LNCaP clone FGC (cell line): ENCODE measurements at places on chromosomes 1 and 21.

GRCh38 chr1:53754484-53755312, 15.7 kb upstream of the GLIS1 start:
- no peak for DNase-seq

DNA sequence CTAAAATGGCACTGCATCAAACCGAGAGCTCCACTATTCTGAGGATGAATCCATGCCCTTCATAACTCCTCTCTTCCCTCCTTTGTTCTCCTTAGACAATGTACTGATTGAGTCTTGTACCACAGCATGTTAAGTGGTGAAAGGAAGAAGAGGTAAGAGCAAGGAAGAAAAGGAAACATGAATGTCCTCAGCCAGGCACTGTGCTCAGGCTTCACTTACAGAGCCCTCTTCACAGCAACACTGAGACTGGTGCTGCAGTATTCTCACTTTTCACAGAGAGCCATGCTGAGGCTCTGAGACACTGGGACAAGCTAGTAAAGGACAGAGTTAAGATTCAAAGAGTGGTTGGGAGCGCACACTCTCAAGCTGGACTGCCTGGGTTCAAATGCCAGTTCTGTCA, 143.5 kb downstream of the AKT3 start:
- DNase-seq = no peak

DNA sequence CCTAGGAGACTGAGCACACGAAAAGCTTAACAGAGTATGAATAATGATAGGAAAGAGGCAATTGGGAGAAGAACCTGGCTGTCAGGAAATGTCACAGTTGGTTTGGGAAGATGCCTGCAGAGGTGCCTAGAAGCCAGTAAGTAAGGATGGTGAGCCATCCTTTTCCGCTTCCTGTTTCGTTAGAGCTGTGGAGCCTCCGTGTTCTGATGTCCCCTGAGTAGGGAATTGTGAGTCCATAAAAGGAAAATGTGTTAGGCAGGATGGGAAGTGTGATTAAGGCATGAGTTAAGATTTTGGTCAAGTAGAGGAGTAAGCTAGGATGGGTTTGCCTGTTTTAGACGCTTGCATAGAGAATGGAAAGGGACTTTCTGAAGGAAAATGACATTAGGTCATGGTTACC, 9.0 kb downstream of the CLIC4 start:
- no peak for DNase-seq

DNA sequence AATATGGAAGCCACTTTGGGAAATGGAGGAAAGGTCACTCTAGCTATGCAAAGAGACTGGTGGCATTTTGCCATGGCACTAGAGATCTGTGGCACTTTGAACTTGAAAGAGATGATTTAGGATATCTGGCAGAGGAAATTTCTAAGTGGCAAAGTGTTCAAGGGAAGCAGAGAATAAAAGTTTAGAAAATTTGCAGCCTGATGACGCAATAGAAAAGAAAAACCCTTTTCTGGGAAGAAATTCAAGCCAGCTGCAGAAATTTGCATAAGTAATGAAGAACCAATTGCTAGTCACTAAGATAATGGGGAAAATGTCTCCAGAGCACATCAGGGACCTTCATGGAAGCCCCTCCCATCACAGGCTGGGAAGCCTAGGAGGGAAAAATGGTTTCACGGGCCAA, 191.1 kb upstream of the B3GALT2 start:
- DNase-seq = no peak

DNA sequence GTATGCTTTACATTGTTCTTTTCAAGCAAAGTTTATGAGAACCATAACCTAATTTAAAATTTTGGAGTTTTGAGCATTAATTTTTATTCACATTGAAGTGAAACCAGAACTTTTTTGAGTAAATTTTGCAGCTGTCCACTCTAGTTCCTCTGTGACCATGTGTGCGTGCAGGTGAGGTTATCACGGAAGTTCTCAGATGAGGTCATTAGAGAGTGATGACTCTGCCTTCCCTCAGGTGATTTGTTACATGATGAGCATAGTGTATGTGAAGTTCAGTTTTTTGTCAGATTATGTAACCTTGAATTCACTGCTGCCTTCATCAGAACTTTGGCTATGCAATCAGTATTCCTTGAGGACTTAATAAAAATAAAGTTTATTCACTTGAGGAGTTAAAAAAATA, 828.2 kb downstream of the ADGRL2 start:
- DNase-seq = no peak

DNA sequence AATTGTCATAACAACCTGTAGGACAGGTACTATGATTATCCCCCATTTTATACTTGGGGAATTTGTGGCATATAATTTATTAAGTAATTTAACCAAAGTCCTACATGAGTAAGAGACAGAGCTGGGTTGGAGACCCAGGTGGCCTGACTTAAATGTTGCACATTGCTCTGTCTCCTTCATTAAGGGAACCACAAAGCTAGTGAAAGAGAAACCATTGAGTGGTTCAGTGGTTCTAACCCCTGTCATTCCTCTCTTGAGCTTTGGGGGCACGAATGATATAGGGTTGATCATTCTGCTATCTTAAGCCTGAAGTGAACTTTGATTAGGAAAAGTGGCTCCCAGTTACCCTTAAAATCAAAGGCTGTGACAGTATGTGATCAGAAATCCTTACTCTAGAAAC, 5.3 kb upstream of the MAP3K7CL start:
- no peak for DNase-seq

- DNase-seq = no peak
Measured at GRCh38 chr1:111148376-111148881, 8.4 kb downstream of the CEPT1 start.

DNA sequence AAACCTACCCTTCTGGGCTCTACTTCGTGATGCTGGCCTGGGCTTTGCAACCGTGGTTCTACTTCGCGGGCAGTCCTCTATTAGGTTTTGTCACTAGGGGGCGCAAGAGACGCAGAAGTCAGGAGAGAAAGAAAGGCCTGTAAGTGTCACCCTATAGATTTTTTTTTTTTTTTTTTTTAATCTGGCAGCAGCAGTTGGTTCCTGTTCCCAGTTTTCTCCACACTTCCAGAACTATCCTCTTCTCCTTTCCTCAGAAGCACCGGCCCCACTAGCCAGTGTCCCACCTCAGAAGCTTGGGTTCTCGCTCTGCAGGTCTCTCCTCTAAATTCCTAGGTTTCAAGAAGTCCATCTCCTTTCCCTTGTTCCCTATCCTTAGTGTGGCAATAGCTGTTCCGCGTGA, 9.1 kb upstream of the LCE2D start:
- peak; percentile 23 for DNase-seq

GRCh38 chr1:44801491-44802305, 1.5 kb downstream of the PLK3 start:
- DNase-seq = no peak

DNA sequence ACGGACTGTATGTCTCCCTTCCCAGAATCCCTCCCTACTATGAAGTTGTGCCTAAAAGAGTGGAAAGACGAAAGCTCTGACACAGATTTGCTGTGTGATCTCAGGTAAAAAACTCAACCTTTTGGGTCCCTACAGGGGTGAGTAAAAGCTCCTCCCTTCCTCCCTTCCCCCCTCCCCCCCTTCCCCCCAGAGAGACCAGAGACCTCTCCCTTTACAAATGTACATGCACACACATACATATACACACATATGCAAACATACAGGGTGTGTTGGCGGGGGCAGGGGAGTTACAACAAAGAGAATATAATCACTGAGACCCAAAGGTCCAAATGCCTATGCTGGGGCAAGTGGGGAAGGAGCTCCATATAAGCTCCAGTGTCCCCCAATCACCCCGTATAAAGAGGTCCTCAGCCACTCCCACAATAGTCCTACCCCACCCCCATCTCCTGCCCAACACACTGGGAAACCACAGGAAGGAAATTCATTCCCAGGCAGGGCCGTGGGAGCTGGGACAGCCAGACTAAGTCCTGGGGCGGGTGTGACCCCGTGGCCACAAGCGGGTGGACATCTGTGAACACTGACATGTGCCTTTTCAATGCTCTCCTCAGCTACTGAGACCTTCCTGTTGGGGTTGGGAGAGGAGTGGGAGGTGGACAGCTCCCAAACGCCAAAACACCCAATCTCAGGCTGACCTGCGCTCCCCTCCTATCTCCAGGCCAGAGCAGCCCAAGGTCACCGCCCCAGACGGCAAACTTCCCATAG, 2.0 kb downstream of the MEF2D start:
- no peak for DNase-seq

- no peak for DNase-seq
Measured at GRCh38 chr1:19393046-19393445, 80.9 kb downstream of the SLC66A1 start.

DNA sequence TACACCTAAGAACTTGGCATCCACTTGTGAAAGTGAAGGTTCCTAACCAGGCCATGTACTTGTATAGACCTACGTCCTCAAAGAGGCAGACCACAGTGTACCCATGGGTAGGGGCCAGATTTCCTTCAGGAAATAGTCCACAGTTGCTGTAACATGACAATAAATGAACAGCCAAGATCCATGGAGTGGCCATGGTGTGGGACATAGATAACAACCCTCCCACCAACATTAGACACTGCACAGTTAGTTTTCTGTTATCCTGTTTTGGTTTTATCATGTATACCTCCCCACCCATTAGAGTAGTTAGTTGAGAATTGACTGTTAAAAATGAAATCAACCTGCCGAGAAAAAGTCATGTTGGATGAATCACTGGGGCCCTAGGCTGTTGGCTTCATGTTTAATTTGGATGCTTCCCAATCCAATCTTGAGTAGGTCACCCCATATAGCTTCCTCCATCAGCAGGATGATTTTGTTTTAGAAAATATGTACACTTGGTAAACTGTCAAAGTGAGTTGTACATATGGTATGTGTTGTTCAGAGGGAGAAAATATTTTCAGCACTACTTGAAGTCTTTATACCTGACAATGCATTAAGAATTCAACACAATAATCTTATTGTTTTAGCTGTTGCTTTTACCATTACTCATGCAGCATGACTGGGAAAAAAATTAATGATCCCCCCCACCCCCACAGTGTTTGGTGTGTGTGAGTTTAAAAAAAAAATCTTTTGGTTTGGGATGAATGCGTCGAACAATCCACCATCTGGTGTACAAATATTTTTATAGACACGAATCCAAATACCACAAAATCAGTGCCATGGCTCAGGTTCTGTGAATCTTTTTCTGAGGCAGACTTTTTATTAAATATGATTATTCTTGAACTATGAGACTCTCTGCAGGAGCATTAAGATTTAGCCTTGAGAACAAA, 88.3 kb upstream of the ARHGAP29 start:
- DNase-seq = peak; percentile 45

DNA sequence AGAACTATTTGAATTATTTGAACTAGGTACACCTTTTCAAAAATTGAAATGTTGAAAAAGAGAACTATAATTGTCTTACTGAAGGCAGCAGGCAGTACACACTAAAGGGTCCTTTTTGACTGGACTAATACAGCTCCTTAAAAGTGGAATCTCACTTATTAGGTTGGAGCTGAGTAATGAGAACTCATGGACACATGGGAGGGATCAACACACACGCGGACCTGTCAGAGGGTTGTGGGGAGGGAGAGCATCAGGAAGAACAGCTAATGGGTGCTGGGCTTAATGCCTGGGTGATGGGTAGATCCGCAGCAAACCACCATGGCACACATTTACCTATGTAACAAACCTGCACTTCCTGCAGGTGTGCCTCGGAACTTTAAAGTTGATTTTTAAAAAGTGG, 145.0 kb downstream of the BRINP2 start:
- DNase-seq = no peak

DNA sequence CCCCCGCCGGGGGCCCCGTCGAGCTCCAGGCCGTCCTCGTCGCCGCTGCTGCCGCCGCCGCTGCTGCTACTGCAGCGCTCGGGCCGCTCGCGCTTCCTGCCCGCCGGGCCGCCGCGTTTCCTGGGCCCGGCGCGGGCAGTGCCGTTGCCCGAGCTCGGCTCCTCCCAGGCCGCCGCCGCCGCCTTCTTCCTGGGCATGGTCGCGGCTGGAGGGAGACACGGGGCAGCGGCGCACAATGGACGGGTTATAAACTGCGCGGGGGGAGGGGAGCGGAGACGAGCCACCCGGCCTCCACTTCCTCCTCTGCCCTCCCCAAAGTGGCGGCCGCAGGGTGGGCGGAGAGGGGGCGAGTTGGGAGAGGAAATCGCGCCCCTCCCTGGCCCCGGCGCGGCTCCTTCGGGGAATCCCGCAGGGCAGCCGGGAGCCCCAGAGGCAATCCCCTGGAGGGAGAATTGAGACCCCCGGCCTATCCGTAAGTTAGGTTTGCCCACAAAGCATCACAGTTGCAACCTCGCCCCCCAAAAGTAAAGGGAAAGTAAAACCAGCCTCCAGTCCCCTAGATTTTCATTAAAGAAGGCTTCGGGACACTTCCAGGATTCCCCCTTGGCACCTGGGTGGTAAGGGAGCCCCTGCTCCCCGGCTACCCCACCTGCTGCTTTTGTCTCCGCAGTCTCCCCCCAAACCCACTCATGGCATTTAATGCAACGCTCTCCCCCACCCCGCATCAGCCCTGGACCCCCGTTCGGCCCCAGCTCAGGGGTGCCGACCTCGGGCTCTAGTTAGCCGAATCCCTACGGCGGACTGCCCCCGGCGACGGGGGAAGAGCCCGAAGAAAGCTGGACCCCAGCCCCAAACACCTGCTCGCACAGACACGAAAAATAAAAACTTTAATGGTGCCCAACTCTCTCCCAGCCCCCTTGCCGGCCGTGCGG, 893 bp downstream of the RCC2 start:
- no peak for DNase-seq

GRCh38 chr1:40546957-40547356, 15.5 kb downstream of the ZNF684 start:
- DNase-seq = no peak

DNA sequence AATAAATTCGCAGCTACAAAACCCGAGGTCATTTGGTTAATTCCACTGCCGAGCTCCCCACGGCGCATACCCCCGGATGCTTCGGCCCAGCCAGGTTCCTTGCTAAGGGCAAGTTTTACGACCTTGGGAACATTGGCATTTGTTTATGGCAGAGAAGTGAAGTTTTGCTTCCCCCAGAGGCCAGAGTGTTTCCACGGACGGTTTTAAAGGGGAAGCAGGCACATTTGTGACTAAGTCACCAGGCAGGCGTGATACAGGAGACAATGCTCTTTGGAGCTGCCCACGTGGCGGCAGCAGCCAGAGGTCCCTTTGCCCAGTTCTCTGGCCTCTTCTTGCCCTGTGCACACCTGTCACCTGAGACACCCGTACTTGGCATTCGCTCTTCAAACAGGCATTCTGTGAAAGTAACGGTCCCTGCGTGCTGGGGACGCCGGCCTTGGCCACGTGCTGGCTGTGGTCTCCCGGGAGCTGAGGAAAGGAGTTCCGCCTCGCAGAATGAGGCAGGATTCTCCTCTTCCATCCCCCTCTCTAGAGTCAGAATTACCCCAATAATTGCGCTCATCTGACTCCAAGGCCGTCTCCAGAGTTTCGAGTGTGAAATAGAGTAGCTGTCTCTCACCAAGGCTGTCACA, 138.3 kb downstream of the PRDM16 start:
- DNase-seq = no peak

GRCh38 chr1:153771841-153772593, 3.2 kb upstream of the SLC27A3 start:
- no peak for DNase-seq

DNA sequence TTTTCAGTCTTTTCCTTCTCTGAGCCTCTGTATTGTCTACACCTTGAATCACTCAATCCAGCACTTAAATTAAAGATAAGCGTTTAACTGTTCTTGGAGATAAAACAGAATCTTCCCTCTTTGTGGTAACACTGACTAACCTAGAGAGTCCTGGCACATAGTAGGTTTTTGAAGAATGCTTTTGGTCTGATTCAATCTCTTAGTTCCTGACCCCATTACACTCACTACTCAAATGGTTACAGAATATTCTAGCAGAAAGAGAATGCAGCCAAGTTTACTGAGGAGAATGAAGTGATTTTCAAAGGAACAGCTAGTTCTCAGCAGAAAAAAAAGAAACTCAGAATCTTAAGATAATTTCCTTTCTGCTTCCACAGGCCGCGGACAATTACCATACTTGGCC, 309.2 kb upstream of the PRMT6 start:
- DNase-seq = no peak

GRCh38 chr1:170273291-170274130, 127.8 kb downstream of the NTMT2 start:
- DNase-seq = no peak
